ENCODE measurements at places on chromosomes 13 and 19.

DNA sequence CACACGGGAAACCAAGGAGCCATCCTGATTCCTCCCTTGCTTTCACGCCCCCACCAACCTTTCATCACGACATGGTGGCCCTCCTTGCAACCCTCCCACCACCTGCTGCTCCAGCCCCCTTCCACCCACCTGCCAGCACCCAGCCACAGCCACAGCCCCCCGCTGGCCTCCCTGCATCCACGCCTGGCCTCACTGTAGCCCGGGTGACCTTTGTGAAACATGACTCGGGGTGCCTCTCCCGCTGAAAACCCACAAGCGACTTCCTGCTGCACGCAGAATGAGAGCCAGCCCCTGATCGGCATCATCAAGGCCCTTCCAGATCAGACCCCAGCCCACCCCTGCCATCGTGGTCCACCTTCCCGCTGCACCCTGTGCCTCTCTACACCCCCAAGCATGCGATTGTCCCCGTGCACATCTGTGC lies 14.9 kb downstream of the POP4 start:
- DNase-seq, result peak; percentile 79

GRCh38 chr13:40191186-40191980 lies 475.1 kb downstream of the FOXO1 start:
- no peak for DNase-seq

DNA sequence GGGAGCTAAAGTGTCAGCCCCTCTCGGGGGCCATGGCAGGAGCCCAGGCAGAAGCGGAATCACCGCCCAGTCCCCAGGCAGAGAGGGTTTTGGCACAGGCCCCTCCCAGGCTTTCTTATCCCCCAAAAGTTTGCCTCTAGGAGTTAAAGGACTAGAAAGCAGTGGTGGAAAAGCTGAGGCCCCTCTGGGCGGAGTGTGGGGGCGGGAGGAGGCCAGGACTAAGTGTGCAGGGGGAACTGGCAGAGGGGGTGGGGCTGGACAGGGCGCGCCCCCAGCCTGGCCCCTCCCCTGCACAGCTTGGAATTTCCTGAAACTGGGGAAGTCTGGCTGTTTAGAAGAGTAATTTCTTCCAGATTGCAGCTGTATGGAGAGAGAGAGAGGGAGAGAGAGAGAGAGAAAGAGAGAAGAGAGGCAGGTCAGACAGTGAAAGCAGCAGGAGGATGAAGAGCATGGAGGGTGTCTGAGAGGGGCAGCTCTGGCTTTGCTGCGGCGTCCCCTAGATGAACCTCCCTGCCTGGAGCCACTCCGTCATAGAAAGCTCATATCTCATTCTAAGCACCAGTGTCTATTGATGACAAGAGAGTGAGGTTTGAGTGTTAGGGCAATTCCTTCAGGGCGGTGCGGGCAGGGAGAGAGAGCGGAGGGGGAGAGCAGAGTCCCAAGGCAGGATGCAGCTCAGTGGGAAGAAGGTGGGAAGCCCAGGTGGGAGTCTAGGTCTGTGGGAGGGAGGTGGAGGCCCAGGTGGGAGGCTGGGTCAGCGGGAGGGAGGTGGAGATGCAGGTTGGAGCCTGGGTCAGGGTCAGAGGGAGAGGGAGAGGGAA lies at the start of gene CDC42EP5:
CDC42EP5 (minus strand) TSS at position 226 of the 821 bp plus-strand sequence. CDS start 7,749 bp downstream, outside the sequence.
- peak; percentile 54 for DNase-seq

GRCh38 chr13:52787235-52787634 lies 47.6 kb upstream of the CNMD start:
- DNase-seq, result no peak

DNA sequence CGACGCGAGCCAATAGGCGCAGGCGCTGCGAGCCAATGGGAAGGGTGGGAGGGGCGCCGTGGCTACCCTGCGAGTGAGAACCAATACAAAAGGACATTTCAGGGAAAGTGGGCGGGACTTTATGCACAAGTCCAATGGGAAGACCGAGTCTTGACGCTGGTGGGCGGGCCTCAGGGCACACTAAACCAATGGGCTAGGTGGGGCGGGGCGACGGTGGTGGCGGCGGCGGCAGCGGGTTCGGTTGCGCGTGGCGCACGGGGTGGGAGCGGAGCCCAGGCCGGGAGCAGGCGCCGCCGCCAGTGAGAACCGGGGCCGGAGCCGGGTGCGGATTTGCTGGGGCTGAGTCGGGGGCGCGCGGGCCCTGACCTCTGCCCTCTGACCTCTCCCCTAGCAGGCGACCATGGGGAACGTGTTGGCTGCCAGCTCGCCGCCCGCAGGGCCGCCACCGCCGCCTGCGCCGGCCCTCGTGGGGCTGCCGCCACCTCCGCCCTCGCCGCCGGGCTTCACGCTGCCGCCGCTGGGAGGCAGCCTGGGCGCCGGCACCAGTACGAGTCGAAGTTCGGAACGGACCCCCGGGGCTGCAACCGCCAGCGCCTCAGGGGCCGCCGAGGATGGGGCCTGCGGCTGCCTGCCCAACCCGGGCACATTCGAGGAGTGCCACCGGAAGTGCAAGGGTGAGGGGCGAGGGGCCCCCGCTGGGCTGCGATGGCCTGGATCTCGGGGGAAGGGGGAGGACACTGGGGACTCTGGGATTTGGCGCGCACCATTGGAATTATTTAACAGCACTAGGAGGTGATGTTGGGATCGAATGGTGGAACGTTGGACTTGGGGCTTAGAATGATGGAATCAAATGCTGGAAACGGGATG lies at the start of gene TOMM40:
TOMM40 (plus strand) TSS at position 239 of the 867 bp plus-strand sequence; CDS start at position 401, 162 bp downstream.
- DNase-seq, result peak; percentile 29

GRCh38 chr13:98781045-98781444 lies 28.6 kb upstream of the SLC15A1 start:
- DNase-seq, result no peak

Measured in activated naive CD8-positive, alpha-beta T cell treated with anti-CD3 and anti-CD28 coated beads, Interleukin-2, amount 50 U/mL, for 24 hours (primary cell).